ENCODE measurements at places on chromosomes 11 and 22.

DNA sequence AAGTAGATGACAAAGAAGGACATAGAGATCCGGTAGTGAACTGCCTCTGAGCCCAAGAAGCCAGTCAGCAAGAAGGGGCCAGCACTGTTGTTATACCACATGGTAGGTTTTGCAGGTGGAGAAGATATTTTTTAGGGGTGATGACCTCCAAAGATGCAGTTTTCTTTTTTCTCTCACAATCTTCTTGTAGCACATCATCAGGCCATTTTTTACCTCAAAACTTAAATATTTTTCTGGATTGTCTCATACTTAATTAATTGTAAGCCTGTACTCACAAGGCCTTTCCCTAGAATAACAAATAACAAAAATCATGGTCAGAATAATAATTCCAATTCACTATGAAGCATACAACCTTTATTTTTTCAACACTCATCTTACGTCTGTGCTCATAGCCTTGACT, at the start of gene OR51B4:
OR51B4 (minus strand) TSS at position 101 of the 400 bp plus-strand sequence; CDS start at position 101, 0 bp downstream.
- DNase-seq, result no peak

DNA sequence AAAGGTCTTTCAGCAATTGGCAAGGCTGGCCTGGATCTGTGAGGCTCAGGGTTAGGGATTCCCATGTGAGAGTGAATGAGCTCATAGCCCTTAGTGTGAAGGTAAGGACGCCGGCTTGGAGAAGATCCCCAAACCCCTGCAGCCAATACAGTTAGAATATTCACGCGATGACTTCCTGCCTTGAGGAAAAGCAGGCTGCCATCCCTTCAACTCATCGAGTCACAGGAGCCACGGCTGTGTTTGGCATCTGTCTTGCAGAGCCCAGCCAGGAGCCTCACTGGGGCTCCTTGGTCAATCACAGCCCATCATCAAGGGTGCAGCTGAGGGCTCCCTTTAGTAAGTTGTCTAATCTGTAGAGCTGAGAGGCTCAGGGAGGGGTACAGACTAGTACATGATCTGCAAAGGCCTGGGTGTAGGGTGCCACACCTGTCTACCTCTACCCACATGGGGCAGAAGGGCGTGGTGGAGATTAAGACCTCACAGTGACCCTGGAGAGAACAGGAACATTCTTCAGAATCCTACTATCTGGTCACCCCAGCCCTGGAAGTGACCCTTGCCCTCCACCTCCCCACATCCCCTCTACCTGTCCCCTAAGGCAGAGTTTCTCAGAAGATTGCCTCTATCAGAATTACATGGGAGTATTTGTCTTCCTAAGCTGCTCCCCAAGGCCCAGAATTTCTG, 18.5 kb downstream of the IL10RA start:
- no peak for DNase-seq

DNA sequence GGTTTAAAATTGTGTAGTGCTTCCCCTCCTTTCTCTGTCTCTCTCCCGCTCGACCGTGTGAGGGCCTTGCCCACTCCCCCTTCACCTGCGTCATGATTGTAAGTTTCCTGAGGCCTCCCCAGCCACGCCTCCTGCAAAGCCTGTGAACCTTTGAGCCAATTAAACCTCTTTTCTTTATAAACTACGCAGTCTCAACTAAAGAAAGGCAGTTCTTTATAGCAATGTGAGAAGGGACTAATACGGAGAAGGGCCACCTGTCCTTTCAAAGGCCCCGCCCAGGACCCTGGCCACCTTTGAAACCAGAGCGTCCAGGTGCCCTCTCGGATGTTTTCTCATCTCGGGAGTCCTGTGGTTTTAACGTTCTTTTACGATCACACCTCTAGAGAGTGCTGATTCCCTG, 741.5 kb downstream of the BRD1 start:
- no peak for DNase-seq

GRCh38 chr22:45064313-45065278, 54.8 kb upstream of the PHF21B start:
- DNase-seq, result no peak

DNA sequence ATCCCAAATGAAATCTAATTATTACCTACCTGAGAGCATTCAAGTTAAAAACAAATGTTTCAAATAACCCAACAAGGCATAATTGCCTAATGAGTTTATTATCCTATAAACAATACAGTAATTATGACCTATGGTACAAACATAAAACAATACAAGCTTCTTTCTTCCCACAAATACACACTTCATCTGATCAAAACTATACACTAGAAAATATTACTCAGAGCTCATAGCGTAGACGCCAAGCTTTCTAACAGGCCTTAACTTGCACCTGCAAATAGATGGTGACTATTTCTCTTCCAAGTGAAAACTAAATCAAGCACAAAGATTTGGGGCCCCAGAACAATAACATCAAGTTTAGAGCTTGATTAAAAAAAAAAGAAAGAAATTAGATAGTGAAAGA, 78.1 kb downstream of the SOX6 start:
- DNase-seq, result no peak

DNA sequence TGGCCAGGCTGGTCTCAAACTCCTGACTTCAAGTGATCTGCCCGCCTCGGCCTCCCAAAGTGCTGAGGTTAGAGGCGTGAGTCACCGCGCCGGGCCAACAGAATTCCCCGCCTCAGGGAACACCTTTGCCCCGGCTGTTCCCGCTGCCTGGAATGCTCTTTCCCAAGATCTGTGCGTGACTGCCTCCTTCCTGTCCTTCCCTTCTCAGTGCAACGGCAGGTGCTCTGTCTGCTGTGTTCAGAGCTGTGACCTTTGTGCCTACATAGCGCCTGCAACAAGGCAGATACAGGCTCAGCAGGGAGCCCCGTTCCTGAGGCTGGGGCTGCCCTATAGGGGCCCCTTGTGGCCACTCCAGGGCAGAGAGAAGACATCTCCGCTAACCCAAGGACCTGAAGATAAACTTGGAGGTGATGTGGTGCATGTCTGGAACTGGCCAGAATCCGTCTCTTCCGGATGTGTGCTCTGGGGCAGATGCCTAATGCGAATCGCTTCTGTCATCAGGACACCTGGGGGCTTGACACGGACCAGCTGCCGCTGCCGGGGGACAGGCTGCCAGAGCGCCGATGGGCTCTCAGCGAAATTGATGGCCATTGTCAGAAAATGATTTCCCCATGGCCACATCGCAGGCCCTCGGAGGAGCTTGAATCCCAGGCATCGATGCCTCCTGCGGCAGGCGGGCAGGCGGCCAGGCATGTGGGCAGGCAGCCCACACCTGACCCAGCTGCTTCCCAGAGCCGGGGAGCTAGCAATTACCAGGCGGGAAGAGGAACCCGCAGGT, 43.5 kb upstream of the TCF20 start:
- DNase-seq, result peak; percentile 45

- no peak for DNase-seq
These were observed 266.7 kb downstream of the OPCML start for GRCh38 chr11:133265530-133266035.

DNA sequence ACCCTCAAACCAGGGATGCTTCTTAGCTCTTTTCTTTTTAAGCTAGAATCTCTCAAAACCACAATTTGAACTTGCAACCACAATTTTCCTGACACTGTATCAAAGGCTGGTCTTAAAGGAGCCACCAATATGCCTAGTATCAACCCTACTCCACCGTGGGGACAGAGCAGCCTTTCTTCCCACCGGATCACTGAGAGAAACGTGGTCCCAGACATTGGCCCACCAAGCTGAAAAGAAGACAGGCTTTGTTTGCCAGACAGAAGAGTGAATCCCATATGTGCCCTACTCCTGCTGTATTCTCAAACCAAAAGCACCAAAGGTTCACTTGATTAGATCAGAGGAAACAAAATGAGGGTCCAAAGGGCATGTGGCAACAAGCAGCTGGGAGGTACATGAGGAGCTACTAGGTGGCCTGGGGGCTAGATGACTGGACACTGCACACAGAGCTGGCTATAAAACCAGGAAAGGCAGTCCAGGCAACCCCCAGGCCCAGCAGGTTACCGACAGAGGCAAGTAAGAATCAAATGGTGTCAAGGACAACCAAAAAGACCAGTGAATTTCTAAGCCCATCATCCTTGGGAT, 3.6 kb upstream of the VWCE start:
- DNase-seq, result no peak

DNA sequence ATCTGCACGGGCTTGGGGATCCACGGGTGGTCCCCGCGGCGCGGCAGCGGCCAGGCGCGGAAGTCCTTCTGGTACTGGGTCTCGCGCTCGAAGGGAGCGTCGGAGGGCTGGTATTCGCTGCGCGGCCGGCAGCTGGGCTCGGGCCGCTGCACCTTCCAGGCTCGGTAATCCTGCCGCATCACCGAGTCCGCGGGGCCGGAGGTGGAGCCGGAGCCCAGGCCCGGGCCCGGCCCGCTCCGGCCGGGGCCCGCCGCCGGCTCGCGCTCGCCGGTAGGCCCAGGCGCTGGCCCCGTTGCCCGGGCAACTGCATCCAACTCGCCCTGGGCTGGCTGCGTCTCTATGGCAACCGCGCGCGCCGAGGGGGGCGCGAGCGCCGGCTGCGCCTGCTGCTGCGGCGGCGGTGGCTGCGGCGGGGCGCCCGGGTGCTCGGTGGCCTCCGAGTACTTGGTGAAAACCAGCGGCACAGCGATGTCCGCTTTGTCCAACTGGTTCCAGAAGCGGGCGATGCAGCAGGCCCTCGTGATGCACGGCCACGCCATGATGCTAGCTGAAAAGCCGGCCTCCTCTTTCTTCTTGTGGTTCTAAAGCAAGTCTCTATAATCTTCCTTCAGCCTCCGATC, 897 bp downstream of the MAP6 start:
- DNase-seq, result peak; percentile 79

DNA sequence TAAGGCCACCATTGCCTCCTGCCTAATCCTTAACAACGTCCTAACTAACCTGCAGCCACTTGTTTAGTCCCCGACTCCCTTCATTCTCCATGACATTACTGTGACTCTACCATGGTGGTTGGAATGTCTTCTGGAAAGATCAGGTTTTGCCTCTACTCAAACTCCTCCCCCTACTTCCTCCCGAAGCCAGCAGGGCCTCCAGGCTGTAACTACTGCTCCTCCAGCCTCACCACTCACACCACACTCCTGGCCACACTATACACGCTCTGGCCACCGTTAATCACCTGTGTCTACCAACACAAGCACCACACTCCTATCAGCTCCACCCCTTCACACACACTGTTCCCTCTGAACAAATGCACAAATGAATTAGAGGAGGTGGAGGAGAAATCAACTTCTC, 69.2 kb downstream of the PACSIN2 start:
- no peak for DNase-seq

- DNase-seq, result peak; percentile 53
These were observed 5.9 kb upstream of the BDNF start for GRCh38 chr11:27705873-27706820.

GRCh38 chr11:130157101-130157500, 2.5 kb upstream of the ST14 start:
- DNase-seq, result no peak

- DNase-seq, result no peak
These were observed 594 bp downstream of the NRXN2 start for GRCh38 chr11:64722141-64723065.

DNA sequence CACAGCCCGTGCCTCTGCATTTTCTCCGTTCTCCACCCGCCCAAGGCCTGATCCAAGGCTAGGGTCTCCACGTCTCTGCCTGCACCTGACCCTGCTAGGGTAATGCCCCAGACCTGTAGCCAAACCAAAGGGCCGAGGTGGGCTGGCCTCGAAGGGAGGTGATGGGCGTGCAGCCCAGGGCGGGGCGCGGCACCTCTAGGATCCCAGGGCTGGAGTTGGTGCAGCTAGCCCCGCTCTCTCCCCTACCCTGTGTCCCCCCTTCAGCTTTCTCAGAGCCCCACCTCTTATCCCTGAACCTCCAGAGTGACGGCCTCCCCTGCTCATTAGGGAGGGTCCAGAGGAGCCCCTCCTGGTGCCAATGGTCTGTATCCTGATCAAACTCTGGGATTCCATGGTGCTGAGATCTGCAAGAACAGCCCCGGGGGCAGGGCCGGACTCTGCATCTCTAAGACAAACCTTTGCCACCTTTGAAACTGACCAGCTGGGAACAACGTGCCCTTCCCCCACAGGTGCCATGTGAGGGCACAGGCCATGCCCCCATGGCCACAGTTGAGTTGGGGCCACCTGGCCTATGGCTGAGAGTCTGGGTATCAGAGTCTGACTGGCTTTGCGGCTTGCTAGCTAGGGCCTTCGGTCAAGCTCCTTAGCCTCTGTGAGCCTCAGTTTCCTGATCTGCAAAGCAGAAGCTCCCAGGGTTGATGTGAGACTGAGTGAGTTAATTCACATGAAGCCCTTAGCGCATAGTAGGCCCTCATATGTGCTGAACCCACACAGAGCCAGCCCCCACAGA, 23.1 kb upstream of the CBX7 start:
- DNase-seq, result no peak

DNA sequence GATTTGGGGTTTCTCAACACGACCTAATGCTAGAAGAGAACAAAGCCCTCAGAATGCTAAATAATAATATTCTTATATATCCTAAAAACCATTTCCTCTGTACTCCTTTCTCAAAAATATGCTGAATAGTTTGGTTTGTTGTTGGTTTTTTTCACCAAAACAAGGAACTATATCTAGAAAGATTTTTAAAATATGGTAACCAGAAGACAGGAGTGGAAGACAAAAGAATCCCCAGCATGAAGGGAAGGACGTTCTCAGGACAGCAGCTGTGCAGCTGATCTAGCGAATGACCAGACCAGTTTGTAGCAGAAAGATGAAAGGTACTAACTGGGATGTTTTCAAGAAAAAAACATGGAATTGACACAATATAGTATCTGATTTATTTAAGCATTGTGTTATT, 19.3 kb downstream of the FEZ1 start:
- no peak for DNase-seq

DNA sequence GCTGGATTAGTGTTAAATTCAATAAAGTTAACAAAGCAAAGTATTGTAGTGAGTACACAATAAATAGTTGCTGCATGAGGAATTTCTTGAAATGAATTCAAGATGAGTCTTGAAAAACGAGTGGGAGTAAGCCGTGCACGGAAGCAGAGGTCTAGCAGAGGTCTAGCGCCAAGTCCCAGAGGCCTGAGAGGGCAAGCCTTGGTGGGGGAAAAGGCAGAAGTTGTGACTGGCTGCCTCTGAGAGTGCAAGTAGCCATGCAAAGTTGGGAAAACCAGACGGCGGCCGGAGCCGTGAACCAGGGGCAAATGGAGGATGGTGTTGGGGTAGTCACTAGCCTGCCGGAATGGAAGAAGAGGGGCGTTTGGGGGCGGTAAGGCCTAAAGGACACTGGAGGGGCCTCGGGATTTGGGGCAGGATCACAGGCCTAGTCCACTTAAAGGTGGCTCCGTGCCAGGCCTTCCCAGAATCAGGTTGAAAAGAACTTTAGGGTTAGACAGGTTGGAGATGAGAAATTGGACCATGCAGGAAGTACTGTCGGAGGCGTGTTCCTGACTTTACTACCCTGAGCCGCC, 379 bp upstream of the SLC3A2 start:
- peak; percentile 56 for DNase-seq
